ENCODE measurements at places on chromosomes 4 and X.

DNA sequence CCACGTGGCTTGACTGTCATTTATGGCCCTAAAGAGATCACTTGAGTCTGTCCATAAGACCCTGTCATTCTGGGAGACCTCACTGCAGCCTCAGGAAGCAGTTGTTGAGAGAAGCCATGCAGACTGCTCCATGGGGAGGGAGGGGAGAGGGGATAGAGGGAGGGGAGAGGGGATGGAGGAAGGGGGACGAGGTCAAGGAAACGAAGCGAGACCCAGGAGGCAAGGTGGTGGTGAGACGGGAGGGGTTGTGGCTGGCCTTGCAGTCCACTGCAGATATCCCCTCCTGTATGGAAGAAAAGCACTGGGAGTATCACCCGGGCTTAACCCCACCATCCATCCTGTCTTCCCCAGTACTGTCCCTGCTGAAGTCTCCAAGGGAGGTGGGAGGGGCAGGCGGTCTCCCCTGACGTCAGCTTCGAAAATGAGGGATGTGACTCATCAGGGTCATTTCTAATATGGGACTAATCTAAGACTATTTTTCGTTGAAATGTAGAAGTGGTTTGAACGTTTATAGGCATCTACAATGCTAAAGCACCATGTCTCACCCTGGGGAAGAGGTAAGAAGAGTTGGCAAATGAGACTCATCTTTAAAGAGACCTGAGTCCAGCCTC is 5.6 kb downstream of the TMEM255A start:
- DNase-seq, result no peak

DNA sequence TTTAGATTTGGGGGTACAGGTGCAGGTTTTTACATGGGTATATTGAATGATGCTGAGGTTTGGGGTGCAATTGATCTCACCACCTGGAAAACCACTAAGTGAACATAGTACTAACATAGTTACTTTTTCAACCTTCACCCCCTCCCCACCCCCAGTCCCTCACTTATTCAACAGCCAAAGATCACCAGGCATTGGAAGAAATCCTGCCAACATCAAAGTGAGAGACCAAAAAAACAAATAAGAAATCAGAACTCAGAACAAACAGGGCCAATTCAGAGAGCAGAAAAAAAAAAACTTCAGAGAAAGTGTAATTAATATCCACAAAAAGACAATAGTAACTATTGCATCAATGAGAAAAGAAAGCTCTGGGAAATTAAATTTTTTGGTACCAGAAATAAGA is 20.5 kb upstream of the LAP3 start:
- DNase-seq, result no peak

DNA sequence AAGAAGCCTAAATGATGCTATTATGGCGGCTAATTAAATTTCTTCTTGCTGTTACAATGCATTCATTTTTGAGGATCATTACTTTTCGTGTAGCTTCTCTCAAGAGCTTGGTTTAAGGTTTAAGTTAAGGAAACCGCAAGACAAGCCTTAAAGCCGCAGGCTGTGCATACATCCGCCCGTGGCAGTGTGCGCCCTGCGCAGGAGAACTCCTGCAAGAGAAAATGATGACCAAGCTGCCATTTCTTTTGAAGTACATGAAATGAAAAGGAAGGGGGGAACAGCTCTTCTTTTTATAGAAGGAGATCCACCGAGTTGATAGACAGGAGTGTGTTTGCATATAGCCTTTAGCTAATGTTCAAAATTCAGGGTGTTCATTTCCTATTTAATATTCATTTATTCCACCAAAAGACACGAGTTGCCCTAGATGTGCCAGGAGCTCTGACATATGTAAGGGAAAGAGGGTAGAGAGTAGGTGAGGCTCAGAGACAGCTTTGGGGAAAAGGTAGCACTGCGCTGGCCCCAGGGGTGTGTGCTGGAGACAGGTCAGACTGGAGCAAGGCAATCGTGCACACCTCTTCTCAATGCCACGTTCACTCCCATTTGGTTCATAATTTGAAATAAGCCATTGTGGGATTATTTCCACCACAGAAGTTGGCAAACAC is 112.1 kb upstream of the LDB2 start:
- DNase-seq, result no peak

GRCh38 chr4:46874811-46875210 is 34.2 kb downstream of the COX7B2 start:
- DNase-seq, result no peak

DNA sequence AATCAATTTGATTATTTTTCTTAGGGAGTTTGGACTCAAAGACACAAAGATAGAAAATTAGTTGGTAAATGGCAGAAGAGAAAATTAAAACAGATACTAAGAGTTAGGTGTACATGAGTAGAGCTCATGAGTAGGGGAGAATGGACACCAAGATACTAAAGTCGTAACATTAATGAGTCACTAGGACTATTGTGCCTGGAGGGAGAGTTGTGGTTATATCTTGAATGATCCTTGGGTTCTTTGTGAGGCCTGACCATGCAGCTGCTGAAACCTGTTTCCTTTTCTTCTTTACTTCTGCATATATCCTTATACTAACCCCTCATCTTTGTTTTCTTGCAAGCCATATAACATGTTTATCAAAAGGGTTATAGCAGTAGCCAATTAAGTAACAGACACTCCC is 532.8 kb downstream of the RPA4 start:
- no peak for DNase-seq

- DNase-seq, result no peak
These were observed 12.4 kb downstream of the SLC34A2 start for GRCh38 chr4:25667931-25668557.

DNA sequence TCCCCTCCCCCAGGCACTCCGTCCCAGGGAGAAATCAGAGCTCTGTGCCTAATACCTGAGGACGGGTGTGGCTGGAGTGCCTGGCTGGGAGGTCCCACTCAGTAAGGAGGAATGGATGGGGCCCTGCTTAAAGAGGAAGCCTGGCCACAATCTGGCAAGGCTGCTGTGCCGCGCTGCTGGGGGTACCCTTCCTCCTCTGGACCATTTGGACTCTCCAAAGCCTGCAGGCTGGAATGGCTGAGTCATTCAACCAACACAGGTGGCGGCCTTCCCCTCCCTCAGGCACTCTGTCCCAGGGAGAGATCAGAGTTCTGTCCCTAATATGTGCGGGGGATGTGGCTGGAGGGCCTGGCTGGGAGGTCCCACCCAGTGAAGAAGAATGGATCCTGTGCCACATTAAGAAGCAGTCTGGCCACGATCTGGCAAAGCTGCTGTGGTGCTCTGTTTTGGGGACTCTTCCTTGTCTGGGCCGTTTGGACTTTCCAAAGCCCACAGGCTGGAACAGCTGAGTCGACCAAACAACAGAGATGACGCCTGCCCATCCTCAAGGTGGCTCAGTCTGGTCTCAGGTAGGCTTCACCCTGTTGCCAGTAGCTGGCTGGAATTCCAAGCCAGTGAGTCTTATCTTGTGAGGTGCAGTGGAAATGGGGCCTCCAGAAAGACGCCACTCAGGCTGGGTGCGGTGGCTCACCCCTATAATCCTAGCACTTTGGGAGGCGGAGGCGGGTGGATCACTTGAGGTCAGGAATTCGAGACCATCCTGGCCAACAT is 127.3 kb upstream of the HUWE1 start:
- DNase-seq, result no peak

DNA sequence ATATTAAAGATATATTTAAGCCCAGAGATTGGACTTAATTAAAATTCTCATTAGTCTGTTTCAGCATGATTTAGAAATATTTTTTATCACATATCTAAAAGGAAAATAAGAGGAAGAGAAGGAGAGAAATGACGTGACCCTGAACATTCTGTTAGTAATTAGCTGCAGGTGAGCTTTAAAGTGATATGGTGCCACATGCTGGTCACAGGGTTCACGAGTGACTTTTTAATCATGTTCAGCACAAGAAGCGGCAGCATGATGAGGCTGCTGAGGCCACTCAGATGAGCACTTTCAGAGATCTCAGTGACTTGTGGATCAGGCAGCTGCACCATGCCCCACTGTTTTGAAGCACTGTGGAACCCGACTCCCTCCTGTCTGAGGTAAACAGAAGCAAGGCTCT is 37.9 kb upstream of the NPY2R start:
- no peak for DNase-seq

GRCh38 chr4:77917075-77917474 is 54.4 kb downstream of the MRPL1 start:
- no peak for DNase-seq

GRCh38 chr4:140811429-140811828 is 55.2 kb upstream of the TBC1D9 start:
- no peak for DNase-seq

GRCh38 chrX:73213734-73214425 is 771 bp downstream of the NAP1L2 start:
- no peak for DNase-seq

GRCh38 chr4:74671080-74671698 is 123.1 kb downstream of the BTC start:
- DNase-seq, result no peak

DNA sequence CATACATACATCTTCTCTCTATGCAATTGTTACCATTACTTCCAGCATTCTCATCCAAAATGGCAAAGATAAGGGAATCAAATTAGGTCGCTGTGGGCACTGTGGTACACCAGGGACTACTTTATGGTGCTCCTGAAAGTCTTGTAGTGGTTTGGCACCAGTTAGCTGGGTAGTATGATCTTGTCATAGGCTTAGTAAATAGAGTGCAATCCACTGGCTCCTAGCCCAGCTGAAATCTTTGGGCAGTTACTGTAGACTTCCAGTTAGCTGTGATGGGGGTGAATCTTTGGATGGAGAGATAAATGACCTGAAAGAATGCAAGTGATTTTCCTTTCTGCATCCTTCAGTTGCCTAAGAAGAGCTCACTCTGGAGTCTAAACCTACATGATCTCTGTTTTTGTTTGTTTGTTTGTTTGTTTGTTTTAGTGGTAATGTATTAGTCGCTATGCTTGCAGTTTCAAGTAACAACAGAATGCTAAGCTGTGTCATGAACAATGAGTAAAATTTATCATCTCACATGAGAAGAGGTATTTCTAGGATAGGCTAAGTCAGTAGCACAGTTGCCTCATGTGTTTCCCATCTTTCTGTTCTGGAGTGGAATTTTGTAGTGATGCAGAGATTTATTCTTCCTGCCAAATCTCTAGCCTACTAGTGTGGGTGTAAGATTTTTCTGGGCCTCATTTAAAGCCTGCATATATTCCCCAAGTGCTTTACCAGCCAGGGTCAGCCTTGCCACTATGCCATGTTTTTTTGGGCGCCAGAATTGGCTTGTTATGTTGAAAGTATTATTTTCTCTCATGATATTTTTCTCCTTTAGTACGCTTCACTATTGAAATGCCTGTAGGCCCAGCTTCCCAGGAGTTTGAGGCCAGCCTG is 24.2 kb downstream of the HERC3 start:
- DNase-seq, result no peak

GRCh38 chr4:87823200-87823599 is 9.6 kb upstream of the MEPE start:
- no peak for DNase-seq

DNA sequence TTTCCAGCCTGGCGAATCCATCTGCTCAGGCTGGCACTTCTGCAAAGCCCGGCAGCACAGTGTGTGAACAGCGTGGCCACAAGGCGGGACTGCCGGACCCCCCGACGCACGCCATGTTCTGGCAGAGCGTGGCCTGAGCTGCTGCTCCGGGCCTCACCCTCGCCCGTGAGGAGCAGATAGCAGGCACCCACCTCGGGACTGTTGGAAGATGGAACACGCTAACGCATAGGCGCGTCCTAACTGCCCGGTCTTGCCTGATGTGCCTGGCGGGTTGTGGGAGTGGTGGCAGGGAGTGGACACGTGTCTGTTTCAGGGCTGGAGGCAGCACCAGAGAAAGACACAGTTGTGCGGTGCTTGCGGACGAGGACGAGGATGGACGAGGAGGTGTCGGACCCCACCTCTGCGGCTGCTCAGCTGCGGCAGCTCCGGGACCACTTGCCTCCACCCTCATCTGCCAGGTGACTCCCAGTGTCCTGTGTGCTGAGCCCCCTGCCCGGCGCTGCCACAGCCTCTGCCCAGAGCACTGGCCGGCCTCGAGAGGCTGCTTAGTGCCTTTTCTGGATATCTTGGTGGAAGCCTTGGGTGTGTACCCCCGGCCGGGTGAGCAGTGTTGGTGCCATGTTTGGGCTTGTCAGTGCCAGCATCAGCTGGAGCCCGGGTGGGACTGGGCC is 28.2 kb downstream of the UVSSA start:
- DNase-seq, result no peak

DNA sequence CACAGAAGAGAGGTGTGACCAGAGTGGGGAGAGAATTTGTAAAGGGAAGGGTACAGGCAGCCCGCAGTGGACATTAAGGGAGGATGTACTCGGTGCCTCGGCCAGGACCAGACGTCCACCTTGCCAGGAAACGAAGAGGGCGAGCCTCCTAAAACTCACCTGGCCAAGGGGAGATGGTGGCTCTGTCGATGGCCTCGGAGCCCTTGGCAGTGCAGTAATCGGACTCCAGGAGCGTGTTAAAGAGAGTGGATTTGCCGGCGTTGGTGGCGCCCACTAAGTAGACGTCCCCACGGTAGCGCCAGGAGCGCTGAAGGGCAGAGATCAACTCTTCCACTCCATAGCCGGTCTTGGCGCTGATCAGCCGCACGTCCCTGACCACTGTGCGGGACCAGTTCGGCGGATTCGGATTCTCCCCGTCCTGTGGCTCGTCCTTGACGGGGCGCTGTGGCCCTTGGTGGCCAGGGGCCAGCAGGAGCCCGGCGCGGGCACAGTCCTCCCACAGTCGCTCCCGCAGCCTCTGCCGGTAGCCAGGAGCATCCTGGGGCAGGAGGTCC is 1.0 kb downstream of the NOA1 start:
- no peak for DNase-seq

DNA sequence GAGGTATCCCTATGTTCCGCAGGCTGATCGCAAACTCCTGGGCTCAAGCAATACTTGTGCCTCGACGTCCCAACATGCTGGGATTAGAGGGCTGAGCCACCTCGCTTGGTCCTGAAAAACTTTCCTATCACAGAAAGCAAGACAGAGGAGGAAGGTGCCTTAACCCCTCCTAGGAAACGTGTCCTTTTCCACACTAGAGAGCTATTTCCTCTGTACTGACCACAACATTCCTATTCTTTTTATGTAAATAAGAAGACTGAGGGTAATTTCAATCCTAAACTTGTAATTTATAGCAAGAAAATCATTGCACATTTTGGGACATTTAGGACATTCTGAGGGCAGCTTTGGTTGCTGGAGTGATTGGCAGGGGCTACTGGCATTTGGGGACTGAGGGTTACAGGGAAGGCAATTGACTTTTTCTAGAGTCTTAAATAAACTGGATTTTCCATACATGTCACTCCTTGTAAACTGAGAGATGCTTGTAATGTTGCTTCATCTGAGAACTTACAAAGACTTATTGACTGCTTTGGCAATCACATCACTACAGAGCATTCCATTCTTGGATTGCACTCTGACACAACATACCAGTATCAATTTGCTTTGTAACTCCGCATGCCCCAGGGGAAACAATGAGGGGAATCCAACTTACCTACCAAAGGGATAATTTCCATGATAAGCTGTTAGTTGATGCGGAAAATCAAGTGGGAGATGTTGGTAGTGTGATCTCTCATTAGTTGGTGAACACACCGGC is 15.6 kb downstream of the XAGE3 start:
- no peak for DNase-seq

DNA sequence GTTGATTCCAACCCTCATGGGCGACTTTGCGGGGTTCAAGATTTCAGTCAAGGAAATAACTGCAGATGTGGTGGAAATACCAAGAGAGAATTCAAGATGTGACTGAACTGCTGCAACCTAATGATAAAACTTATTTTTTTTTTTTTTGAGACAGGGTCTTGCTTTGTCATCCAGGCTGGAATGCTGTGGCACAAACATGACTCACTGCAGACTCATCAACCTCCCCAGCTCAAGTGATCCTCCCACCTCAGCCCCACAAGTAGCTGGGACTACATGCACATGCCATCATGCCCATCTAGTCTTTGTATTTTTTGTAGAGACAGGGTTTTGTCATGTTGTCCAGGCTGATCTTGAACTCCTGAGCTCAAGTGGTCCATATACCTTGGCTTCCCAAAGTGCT is 19.5 kb upstream of the WDFY3 start:
- DNase-seq, result no peak
